ENCODE measurements at places on chromosomes 5 and 9.

- no peak for DNase-seq
Measured at GRCh38 chr9:128361296-128361985, 9.7 kb upstream of the URM1 start.

- no peak for DNase-seq
Measured at GRCh38 chr9:77843871-77844155, 187.8 kb downstream of the GNAQ start.

- no peak for DNase-seq
Measured at GRCh38 chr5:146070746-146071145, 34.6 kb downstream of the PLAC8L1 start.

DNA sequence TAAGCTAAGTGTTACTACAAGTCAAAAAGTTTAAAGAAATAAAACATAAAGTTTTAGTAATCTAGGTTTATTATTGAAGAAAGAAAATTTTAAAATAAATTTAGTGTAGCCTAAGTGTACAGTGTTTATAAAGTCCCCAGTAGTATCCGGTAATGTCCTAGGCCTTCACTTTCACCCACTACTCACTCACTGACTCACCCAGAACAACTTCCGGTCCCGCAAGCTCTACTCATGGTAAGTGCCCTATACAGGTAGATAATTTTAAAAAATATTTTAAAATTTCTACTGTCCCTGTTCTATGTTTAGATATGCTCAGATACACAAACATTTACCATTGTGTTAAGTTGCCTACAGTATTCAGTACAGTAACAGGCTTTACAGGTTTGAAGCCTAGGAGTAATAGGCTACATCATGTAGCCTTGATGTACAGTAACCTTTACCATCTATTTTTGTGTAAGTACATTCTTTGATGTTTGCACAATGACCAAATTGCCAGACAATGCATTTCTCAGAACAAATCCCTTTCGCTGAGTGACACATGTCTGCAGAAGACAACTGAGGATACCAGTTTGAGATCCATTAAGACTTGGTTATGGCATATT lies 253.6 kb downstream of the TRIM32 start:
- DNase-seq = no peak

DNA sequence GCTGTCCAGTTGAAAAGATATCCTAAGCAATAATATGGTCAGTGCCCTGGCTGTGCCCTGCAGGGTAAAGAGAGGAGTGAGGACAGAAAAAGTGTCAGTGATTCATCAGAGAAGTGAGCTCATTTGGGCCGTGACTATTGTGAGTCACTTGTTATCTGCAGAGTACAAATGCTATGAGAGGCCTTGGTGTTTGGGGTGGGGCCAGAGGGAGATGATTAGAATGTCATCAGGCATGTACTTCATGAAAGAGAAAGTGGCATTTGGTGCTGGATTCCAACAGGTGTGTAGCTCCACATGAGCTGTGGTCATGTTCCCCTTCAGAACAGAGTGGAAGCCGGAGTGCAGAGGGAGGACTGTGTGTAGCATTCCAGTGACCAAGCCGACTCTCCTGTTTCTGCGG lies 174.1 kb downstream of the KDM4C start:
- peak; percentile 46 for DNase-seq

DNA sequence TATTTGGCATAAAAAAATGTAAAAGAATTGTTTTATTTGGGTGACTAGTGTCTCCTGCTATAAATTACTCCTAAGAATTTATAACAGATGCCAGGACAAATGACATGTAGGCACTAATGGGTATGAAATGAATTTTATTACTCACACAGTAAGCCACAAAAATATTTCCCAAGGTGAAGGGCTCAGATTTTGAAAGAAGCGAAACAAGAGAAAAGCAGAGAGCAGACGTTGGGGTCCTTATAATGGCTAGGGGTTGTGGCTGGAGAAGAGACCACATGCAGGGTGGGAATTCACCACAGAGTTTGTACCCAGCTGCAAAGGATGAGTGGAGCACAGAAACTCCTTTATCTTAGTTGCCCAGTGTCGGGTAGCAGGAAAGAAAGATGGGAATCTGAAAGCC lies 45.0 kb upstream of the PRR16 start:
- DNase-seq = no peak

DNA sequence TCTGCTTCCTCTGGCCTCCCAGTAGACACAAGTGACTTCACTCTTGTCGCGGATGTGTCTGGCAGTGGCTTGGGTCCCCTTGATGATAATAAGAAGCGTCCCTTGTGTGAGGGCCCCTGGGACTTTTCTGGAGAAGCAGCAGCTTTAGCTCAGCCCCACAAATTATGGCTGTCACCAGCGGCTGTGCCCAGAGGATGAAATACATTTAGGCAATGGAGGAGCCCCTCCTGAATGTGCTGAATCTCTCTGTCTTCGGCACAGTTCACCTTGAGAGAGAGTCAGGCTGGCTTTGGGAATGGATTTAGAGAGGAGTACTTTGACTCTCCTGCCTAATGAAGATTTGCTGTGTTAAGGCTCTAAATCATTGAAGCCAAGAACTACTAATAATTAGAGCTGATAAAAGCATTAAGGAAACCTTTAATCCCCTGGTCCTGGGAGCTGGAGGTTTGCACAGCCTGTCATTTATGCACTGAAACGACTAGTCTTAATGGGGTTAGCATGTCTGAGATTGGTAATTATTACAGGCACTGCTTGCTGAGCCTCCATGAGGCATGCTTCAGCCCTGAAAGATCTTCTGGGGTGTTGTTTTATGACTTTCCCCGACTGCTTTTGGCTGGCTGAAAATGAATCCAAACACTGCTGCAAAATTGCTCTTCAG lies 127.0 kb downstream of the TENT4A start:
- DNase-seq = no peak

DNA sequence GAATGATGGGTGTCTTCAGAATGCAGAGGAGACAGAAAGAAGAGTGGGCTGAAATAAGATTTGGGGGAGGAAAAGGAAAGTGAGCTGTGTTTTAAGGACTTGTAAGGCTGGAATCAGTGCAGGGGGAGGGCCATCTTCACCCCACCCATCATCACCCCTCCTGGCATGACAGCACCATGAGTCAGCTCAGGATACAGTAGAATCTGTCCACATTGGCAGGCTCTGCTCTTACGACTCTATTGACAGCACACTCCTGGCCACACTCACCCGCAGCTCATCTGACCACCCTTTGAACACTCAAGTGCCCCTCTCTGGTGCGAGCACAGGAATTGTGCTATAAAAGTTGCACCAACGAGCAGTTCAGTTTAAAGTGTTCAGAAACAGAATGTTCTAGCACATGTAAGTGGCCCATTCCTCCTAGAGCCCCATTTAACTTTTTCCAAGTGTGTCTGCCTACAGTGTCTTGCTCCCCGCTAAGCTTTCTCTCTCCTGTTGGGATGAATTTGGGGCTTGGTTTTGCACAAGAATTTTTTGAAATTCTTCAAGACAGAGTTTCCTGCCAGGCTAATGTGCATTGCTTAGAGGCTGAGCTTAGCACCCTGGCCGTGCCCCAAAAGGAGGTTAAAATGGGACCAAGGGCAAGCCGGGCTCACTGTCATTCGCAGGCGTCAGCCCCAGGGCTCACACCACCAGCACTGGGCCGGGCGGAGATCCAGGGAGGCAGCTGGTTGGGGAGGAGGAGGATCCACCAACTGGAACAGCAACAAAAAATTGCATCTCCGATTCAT lies 12.0 kb downstream of the ADRA1B start:
- no peak for DNase-seq

GRCh38 chr5:147339313-147339712 lies 104.5 kb downstream of the STK32A start:
- no peak for DNase-seq

GRCh38 chr9:107251756-107252322 lies 31.2 kb upstream of the RAD23B start:
- DNase-seq = no peak

Data from stimulated activated CD4-positive, alpha-beta T cell treated with anti-CD3 and anti-CD28 coated beads, Interleukin-4, amount 100 ng/mL, for 24 hours (primary cell).